HT-29 (cell line): ENCODE measurements at places on chromosomes 4 and X.
A peak's percentile ranks its signal among the peaks of the same experiment; 100 is the strongest.

- peak; percentile 32 for DNase-seq
These were observed 283.4 kb downstream of the BCOR start for GRCh38 chrX:39814391-39814790.

GRCh38 chr4:155590796-155591585 is 75.7 kb upstream of the GUCY1A1 start:
- no peak for DNase-seq

DNA sequence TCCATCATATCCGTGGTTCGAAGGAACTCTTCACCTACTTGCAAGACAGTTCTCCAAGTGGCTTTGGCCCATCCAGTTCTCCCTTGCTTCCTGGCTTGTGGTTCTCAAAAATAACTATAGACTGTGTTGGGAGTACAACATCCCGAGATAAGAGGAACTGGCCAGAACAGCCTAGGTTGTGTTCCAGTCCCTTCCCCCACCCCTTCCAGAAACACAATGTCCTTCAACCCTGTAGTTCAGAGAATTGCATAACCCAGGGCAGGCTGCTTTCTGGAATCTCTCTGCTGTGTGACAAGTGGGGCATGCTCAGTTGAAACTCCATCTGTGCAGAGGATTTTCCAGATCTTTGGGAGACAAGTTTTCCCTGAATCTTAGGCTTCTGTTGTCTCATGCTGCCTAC is 206.5 kb downstream of the PCDH10 start:
- no peak for DNase-seq

DNA sequence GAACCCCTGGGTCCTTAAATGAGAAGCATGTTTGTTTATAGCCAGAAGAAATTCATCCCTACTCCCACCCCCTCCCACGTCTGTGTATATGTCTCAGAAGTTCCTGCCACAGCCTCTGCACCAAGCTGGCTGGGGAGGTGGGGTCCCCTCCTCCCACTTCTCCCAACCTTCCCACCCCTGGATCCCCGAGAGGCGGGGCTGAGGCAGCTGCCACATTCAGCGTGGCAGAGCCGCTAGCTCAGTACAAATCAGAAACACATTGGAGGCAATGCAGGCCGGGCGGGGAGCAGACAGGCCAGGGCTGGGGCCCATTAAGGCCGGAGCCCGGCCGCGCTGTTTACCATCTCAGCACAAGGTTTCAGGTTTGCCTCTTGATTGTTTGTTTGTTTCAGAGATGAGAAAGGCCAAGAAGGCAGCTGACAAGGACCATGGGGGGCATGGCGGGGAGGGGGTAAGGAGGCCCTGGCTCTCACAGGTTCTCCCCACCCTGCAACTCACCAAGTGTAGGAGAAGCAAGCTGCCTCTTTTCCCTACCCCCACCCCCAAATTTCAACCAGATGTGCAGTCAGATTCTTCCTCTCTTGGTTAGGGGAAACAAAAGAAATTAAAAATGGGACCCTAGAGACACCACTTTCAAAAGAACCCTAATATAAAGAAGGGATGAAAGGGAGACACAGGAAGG is 22.3 kb downstream of the PJA1 start:
- no peak for DNase-seq

- no peak for DNase-seq
These were observed 129.7 kb downstream of the TMEM164 start for GRCh38 chrX:110132450-110133114.

- peak; percentile 28 for DNase-seq
These were observed 490 bp downstream of the RWDD4 start for GRCh38 chr4:183658362-183659028.

DNA sequence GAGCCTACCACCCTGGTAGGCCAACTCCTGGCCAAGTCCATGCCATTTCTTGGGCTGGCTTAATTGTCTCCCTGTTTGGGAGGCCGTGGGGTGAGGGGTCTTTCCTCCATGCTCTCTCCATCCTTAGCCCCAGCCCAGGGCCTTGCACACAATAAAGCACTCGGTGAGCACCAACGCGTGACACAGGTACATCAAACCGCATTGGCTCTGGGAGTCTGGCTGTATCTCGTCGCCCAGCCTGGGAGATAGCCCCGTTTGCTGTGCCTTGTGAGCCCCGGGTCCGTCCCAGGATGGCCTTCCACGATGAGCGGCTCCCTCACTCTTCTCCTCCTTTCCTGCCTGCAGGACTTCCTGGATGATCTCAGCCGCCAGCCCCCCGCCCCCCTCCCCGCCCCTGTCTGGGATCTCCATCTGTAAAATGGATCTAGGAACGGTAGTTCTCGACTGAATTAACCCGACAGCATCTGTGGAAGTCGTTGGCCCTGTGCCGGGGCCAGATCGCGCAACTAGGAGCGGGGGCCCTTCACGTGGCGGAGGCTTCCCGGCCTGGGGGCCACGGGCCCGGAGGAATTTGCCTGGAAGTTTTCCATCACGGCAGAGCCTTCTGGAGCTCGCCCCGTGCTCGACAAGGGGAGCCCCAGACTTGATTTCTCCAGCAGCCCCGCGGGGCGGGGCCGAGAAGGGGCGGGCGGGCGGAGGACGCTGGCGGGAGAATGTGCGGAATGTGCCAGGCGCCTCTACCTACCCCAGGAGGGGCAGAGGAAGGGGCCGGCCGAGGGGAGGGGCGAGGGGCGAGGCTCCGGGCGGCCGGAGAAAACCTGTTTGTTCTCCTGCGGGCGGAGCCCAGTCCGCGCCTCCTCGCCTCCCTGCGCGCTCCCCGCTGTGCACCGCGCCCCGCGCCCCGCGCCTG is at the start of gene ZNF185:
ZNF185 (plus strand) TSS at position 846 of the 910 bp plus-strand sequence. CDS start 16,423 bp downstream, outside the sequence.
- peak; percentile 52 for DNase-seq

GRCh38 chr4:8133897-8134563 is 24.6 kb downstream of the ABLIM2 start:
- DNase-seq = no peak

DNA sequence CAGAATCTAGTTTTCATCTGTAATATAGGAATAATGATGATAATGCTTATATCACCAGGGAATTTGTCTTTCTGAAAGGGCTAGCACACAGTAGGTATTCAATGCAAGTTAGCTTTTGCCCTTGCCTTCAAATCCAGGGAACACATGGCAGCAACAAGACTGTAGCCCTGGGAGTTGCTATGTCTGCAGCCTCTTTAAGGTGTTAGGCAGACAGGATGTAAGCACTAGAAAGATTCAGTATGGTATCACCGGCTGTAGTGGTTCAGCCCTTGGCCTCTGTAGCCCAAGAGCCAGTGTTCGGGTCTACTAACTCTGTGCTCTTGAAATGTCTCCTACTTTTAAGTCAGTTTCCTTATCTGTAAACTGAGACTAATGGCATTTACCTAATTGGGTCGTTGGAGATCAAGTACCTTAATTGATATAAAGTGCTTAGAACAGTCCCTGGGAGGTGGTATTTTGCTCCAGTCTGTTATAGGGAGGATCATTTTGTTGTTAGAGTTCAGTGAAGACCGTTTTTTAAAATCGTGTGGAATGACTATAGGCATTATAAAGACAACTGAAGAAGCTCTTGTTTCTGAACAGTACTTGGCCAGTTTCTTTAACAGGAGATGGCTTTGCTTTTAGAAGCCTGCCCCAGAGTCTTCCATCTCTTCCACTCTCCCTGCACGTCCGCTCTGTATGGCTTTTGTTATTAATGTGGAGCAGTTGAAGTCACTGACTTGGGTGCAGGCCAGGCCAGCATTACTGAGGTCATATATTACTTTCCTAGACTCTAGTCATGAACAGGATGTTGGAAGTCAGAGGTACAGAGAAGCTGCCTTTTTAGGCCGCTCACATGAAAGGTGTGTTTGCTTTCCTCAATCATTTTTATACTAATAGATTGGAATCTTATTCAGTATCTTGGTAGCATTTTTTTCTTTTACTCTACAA is 44.8 kb downstream of the GAB1 start:
- peak; percentile 77 for DNase-seq

GRCh38 chr4:24956091-24956490 is 43.2 kb upstream of the CCDC149 start:
- DNase-seq = no peak

DNA sequence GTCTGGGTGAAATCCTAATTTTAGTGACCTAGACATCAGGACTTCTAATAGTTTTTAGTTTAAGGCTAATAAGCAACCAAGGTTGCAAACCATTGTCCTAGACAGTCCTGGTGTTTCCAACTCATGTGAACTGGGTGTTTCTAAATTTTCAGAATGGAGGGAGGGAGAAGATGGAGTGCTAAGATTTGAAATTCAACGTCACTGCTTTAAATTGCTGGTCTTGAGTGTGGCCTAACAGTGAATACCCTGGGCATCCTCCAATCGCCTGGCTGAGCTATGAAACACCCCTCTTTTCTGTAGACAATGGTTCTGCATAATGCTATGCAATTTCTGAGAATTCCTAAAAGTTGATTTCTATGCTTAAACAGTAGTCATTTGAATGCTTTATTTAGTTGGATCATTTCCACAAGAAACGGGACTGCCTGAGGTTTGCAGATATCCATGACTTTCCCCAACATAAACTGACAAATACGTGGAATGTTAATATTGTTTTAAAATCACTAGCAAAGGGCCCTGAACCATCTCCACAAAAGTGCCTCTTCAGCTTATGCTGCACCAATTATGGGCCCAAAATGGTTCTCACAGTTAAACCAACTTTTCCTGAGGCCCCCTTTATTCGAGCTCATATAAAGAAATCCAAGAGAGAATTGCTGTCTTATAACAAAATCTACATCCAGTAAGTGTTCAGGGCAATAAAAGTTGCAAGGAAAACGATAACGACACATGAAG is 1.1 kb downstream of the FBXL5 start:
- DNase-seq = peak; percentile 35

DNA sequence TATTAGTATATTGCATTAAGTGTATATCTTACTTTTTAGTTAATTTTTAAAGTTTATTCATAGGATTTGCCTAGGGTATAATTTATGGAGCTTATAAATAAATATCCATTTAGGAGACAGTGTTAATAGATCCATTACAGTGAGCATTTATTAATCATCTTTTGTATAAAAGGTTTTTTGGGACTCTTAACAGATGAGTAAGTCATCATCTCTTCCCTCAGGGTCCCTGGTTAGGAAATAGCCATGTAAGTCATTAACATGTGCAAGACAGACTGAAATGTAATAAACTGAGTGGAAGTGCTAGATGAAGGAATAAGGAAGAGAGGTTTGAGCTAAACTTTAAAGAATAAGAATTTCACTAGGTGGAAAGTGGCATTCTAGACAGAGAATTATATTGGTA is 69.2 kb downstream of the PAQR3 start:
- DNase-seq = no peak

- no peak for DNase-seq
These were observed 130.4 kb upstream of the PAK3 start for GRCh38 chrX:110965409-110966090.

GRCh38 chr4:6566391-6567190 is 8.4 kb upstream of the MAN2B2 start:
- no peak for DNase-seq

DNA sequence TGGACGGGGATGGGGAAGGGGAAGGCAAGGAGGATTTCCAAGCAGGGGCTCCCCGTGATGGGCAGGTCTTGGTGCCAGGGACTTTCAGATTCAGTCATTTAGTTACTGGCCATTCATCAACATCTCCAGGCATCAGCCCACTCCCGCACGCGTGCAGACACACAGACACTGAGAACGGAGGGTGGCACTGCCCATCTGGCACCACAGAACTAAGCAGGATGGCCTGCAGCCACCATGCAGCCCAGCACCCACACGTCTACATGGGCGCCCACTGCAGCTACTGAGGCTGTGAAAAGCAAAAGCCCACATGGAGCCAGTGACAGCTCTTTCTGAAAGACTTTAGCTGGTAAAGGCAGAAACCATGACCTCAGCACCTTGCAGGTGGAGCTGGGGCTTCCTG is 176.1 kb upstream of the PSAPL1 start:
- no peak for DNase-seq

- DNase-seq = peak; percentile 17
These were observed at the start of gene SLIT2 for GRCh38 chr4:20251796-20252655. SLIT2 (plus strand) TSS chr4:20251905; CDS start chr4:20253816, 1,911 bp downstream.

DNA sequence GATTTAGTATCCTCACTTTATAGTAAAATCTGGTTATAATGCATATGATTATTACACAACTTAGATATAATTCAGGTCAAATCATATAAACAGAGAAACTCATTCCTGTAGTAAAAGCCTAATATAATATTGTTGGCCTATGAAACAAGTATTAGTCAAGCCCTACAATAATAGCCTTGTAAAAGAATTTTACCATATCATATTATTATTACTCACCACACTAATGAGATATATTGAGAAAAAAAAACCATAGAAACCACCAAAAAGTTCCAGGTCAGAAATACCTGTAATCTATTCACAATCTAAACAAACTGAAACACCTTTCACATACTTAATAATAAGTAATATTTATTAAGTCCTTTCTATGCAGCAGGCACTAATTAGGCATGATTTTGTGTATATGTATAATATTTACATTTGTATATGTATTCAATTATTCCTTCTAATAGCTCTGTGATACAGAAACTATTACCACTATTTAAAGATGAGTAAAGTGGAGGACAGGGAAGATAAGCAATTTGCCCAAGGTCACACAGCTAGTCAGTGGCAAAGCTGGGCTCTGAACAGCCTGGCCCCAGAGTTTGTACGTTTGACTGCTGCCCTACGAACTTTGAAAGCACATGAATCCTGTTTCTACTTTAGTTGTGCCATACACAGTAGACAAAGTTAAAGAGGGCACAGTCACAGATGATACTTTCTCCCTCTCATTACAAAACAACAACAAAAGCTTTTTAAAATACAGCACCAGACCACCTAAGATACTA is 9.0 kb downstream of the ZNF827 start:
- DNase-seq = no peak
